ENCODE measurements at places on chromosomes 13 and 19.
A peak's percentile ranks its signal among the peaks of the same experiment; 100 is the strongest.

- no peak for DNase-seq
These were observed 138.1 kb downstream of the PTPRS start for GRCh38 chr19:5202553-5202952.

DNA sequence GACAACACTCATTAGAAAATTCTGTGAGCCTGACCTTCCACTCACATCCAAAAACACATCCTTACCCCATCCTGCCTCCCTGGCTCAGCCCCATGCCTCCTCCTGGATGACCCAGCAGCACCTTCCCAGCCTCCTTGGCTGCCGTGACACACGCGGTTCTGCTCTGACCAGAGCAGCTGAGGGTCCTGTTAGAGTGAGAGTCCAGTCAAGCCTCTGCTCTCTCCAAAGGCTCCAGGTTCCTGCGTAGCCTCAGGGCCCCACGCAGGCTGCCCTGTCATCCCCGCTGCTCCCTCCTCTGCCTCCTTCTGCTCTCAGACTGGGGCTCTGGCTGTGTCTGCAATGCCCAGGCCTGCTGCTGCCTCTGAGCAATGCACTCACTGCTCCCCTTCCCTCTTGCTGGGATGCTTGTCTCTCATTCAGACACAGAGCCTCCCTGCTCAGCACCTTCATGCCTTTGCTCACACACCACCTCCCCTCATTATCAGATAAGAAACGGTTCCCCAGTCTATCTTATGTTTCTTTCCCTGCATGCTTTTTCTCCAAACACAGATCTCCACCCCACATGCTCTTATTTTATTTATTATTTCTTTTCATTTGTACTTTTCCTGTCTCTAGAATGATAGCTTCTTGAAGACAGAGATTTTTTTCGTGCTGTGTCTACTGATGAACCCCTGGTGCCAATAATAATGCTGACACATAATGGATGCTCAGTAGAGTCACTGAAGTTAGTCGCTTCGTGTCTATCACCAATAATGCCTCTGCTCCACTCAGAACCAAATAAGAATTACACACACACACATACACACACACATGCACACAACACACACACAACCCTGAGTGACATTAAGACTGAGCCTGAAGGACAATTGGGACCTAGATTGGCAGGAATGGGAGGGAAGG, 10.2 kb upstream of the SIGLEC6 start:
- DNase-seq: no peak

- no peak for DNase-seq
These were observed 185.2 kb downstream of the KLF12 start for GRCh38 chr13:73948848-73949529.

DNA sequence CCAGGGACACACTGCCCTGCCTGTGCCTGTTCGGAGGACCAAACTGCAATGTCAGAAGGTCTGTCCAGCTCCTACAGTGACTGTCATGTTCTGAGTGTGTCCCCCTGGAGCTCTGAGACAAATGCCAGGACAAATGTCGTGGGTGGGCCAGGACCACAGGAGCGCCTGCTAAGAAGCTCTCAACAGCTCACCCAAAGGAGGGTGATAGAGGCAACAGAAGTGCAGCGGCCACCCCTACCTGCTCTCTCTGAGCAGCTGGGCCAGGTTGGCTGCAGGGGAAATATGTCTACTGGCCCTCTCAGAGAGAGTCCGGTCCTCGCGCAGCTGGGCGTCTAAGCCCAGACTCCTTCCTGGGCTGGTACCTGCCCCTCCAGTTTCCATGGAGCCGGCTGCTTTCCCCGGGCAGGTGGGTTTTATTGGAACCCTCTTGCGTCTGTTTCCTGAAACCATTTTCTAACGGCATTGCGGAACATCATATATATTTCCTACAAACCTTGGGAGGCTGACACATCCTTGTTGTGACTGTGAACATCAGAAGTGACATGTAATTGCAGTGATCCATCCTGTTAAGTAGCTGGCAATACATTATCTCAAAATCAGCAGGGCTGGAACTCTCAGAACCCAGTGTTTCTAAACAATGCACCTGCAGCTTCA, 78.1 kb downstream of the CHST8 start:
- no peak for DNase-seq

DNA sequence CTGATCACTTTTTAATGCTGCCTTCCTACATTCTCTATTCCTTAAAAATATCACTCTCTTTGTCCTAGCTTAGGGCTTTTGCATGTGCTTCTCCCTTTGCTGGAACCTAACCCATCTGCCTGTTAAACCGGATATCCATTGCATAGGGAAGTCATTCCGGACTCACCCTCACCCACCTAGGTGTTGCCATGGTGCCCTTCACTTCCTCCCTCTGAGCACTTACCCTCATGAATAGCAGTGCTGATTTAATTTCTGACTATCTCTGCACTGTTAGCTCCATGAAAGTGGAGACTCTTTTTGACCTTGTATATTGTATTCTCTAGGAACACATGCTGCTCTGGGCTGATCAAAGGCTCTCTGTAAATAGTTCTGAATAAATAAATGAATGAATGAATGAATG, 401.9 kb downstream of the PCDH20 start:
- no peak for DNase-seq

- peak; percentile 64 for DNase-seq
These were observed 2.3 kb upstream of the ILF3 start for GRCh38 chr19:10651851-10652250.

DNA sequence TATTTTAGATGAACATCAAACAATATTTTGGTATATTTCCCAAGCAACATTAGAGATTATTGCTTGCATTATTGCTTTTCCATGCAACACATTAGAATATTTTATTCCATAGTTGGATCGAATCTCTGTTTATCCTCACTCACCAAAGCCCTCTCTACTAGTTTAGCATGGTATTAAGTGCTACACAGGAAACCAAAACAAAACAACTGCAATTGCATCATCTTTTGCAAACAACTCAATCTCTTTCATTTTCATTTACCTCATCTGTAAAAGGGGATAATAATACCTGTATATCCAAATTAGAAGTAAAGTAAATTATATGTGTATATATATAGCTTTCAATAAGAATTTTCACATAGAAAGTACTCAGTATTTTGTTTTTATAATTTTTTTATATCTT, 147.8 kb upstream of the PCDH9 start:
- DNase-seq: no peak

- no peak for DNase-seq
These were observed 7.1 kb upstream of the NLRP13 start for GRCh38 chr19:55939206-55939605.

DNA sequence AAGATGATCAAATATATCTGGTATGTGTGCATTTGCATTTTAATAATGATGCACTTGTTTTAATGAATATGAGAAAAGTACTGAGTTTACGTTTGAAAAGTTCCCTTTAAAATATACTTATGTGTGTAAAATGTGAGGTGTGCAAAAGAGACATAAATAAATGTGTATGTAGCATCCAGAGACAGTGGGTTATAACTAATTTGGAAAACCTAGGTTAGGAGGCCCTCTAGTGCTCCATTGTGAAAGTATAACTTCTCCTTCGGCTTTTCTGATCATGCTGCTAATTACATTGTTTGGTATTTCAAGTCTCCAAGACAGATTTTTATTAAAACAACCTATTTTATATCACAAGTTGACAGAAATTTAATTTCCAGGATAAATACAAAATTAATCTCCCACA, 30.1 kb downstream of the SCEL start:
- peak; percentile 77 for DNase-seq

- no peak for DNase-seq
These were observed 369.6 kb downstream of the DCT start for GRCh38 chr13:94109715-94110374.

- no peak for DNase-seq
These were observed 465.1 kb downstream of the SLITRK5 start for GRCh38 chr13:88136098-88136790.

- peak; percentile 14 for DNase-seq
These were observed 7.1 kb upstream of the KLK5 start for GRCh38 chr19:50959731-50960500.

GRCh38 chr13:42990291-42991232, 1.5 kb downstream of the EPSTI1 start:
- DNase-seq: peak; percentile 63

- no peak for DNase-seq
These were observed 60.5 kb downstream of the EFNB2 start for GRCh38 chr13:106474912-106475311.

GRCh38 chr13:41075034-41075433, 13.7 kb downstream of the WBP4 start:
- DNase-seq: peak; percentile 63

DNA sequence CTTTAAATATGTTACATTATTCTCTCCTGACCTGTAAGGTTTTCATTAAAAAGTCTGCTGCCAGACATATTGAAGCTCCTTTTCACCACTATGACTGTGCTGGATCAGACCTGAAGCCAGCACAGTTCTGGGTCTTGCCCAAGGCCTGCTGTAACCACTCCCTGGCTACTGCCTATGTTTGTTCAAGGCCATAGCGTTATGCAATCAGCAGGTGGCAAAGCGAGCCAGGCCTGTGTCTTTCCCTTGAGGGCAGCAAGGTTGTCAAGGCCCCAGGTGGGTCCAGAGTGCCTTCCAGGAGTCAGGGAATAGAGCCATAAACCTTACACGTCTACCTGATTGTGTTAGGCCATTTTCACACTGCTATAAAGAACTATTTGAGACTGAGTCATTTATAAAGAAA, 496.8 kb upstream of the PCDH9 start:
- DNase-seq: no peak

DNA sequence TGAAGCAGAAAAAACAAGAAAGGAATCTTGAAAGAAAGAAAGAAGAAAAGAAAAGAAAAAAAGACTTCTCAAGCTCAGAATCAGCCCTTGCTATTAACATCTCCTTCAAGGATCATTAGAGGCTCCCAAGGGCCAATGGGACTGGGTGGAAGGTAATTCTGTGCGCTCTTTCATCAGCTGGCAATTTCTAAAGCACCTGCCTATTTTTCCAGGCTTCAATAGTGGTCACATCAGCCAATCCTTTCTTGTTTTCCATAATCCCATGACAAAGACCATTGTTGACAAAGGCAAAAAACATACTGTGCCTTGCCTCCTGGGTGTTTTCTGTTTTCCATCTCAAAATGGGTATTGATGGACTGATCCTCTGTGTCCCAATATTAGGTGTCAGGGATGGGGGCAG, 88.2 kb upstream of the TSC22D1 start:
- no peak for DNase-seq

DNA sequence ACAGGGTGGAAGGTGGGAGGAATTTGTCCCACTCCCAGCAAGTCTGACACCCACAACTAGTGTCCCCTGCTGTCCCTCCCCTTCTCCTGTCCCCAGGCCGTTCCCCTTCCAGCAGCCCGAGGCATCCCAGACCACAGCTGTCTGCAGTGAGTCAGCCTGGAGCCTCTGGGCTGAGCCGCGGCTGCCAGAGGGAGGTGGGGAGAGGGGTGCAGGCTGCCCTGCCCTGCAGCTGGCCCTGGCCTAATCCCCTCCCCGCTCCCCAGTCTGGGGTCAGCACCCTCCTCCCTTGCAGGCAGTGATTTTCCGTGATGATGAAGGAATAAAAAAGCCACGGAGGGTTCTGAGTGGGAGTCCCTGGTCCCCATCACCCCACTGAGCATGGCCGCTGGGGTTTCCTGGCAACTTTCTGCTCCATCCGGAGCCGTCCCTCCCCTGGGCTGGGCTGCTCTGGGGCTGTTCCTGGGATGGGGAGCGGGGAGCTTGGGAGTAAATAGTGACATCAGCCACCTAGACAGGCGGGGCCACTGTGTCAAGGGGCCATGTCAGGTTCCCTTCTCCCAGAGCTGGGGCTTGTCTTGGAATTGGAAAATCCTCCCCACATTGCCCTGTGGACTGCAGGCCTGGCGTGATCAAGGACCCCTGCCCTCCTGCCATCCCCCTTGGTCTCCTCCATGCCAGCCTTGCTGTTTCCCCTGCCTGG, 16.8 kb downstream of the SPC24 start:
- DNase-seq: no peak

- no peak for DNase-seq
These were observed 6.3 kb downstream of the CACTIN start for GRCh38 chr19:3620145-3620816.

DNA sequence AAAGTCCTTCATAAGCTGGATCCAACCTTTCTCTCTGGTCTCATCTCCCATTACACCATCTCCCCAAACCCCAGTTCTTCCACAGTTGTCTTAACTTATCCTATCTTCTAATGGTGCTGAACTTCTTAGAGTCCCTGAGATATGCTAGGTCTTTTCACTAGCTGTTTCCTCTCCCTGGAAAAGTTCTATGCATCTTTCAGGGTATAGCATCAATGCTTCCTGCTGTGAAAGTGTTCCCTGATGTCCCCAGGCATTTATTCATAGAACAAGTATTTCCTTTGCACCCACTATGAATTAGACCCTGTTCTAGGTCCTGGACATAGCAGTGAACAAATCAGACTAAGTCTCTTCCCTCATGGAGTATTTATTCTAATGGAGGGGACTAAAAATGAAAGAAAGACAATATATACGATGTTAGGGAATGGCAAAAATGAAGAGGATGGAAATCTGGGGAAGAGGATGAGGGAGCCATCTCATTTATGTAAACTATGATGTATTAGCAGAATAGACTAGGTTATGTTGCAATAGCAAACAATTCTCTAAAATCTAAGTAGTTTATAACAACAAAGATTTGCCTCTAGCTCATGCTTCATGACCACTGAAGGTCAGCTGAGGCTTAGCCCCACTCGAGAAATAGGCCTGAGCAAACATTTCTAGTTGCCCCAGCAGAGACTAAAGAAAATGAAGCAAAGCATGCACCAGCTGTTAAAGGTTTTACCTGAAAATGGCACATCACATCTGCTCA, 120.0 kb downstream of the CYSLTR2 start:
- no peak for DNase-seq

DNA sequence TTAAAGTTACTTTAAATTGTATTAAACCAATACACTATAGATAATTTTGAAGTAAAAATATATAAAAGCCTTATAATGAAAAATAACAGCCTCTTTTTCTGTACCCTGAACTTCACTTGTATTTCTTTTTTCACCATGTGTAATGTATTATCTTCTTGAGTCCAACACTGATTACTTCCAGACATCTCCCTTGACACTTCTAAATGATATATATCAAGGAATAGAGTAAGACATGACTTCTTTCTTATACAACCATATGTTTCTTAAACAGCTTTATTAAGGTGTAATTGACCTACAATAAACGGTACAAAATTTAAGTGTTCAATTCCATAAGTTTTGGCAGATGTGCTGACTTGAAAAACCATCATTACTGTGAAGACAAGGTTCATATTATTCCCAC, 531.9 kb downstream of the OLFM4 start:
- no peak for DNase-seq

- DNase-seq: no peak
These were observed 17.3 kb downstream of the EPS15L1 start for GRCh38 chr19:16454351-16454918.

DNA sequence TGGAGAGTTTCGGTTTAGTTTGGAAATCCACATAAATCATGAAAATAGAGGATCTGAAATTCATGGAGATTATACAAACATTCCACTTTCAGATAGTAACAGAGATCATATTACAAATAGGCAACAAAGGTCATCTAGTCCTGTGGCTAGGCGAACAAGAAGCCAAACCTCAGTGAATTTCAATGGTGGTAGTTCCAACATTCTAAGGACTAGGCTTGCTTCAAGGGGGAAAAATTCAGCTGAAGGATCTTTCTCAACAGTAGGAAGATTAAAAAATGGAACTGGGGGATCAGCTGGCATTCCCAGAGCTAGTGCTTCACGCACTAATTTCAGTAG, 47.0 kb downstream of the FOXO1 start:
- no peak for DNase-seq
